ENCODE measurements at places on chromosomes 13 and 19.
A peak's percentile ranks its signal among the peaks of the same experiment; 100 is the strongest.

DNA sequence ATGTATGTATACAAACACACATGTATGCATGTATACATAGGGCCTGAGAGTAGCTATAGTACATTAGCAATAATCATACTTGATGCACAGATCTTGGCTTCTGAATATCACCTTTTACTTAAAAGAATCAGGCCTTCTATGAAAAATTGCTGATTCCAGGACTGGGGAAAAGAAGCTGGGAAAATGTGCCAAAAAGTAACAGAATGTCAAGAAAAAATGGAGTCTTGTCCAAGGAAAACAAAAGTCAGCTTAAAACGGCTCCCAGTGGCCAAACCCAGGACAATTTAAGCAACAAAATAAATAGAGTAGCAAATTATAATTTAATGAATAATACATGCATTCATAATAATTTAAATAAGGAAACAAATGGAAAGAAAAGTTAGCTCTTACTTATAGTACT is 2104.9 kb downstream of the PCDH9 start:
- no peaks in the 10 kb centered on the region for H3K27me3 ChIP-seq
- no peak overlapping the region for H3K4me3 ChIP-seq
- no peak overlapping the region for H3K27ac ChIP-seq

DNA sequence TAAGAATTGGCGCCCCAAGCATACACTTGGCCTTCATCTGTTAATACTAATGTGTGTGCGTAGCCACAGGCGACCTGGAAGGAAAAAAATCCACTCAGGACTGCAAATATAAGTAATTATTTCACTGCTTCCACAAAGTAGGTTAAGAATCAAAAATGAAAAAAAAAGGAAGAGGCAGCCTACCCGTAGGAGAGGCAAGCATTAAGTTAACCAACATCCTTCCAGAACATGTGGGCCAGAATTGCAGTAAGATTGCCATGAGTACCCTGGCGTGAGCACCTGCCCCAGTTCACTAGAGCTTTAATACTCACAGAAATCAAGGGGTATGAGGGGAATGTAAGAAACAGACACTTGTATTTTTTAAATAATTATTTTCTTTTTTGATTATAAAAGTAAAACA is 22.2 kb downstream of the RCBTB2 start:
- H3K4me3 ChIP-seq = no peak overlapping the region
- H3K27ac ChIP-seq = no peak overlapping the region
- H3K4me1 ChIP-seq = no peaks in the 10 kb centered on the region
- no peaks in the 10 kb centered on the region for H3K27me3 ChIP-seq

DNA sequence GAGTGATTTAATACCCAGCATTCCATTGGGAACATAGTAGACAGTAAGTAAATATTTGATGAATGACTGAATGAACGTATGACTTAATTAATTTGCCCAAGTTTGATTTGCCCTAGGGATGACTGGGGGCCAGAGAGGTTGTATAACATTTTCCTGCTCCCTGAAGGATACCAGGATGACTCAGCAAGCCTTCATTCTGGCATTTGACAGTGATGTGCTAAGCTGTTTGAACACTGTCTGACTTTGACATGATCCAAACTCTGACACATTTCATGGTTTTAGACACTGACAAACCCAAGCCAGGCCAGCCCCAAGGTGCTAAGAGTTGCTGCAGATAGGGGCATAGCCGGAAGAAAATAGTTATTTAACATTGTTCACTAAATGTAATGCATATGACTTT is 53.4 kb upstream of the KLF12 start:
- H3K4me1 ChIP-seq = no peaks in the 10 kb centered on the region
- no peaks in the 10 kb centered on the region for H3K36me3 ChIP-seq
- H3K27me3 ChIP-seq = no peaks in the 10 kb centered on the region
- no peak overlapping the region for H3K27ac ChIP-seq
- H3K4me3 ChIP-seq = no peak overlapping the region
- DNase-seq = no peak

DNA sequence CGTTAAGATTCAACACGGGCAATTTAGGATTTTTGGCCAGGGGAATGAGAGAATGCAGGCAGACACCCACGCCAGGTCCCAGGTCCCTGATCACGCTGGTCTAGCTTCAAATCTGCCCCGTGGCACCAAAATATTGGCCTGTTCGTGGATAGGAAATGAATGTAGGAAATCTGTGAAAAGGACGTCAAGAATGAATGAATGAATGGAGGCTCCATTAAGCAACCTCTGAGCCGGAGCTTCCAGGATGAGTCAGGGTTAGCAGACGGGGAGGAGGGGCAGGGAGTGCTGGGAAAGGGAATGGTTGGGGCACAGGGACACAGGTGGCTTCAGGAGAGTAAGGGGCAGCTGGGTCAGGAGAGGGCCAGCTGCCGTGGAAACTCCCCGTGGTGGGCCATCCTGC is 4.2 kb downstream of the SULT2B1 start:
- H3K36me3 ChIP-seq = no peaks in the 10 kb centered on the region
- H3K4me3 ChIP-seq = no peak overlapping the region
- DNase-seq = peak; percentile 55

Data from adrenal gland (tissue), 19 donors.